Activated T-cell treated with anti-CD3 and anti-CD28 coated beads for 1 hour (primary cell): ENCODE measurements at places on chromosomes 2 and 18.

GRCh38 chr2:192139813-192140212 lies 54.9 kb downstream of the TMEFF2 start:
- DNase-seq: no peak

GRCh38 chr2:191500566-191500883 lies 177.4 kb upstream of the NABP1 start:
- no peak for DNase-seq

DNA sequence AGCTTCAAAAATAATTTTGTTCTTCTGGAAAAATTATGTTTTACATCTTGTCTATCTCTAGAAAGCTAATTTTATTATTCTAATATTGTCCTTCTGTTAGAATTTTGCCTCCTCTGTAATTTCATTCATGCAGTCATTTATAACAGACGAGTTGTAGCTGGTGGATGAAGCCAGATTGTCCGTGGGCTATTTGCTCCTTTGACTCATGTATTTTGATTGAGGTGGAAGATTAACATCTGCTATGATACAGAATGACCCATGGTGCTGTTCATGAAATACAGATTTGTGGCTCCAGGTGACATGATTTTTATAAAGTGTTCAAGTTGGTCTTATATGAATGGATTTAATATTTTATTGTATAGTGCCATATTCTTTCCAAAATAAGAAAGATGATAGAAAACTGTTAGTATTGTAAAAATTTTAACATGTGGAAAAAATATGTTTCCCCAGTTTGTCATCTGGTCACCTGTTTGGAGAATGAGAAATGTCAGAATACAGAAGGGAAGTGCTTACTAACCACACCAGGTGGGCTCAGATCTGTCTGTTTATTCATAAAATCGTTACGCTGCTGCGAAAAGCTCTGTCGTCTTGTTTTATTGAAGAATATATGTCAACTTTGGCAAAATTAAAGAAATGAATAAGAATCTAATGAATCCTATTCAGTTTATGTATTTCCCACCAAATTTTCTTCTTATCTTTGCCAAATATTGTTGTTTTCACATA lies 20.4 kb upstream of the L3MBTL4 start:
- DNase-seq: no peak

DNA sequence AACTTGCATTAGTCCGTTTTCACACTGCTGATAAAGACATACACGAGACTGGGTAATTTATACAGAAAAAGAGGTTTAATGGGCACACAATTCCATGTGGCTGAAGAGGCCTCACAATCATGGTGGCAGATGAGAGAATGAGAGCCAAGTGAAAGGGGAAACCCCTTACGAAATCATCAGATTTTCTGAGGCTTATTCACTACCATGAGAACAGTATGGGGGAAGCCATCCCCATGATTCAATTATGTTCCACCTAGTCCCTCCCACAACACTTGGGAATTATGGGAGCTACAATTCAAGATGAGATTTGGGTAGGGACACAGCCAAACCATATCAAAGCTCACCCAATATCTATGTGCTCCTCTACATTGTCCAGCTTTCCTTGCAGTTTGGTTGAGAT lies 16.0 kb upstream of the SERPINE2 start:
- DNase-seq: no peak

GRCh38 chr2:106020032-106020431 lies 174.1 kb downstream of the UXS1 start:
- no peak for DNase-seq

DNA sequence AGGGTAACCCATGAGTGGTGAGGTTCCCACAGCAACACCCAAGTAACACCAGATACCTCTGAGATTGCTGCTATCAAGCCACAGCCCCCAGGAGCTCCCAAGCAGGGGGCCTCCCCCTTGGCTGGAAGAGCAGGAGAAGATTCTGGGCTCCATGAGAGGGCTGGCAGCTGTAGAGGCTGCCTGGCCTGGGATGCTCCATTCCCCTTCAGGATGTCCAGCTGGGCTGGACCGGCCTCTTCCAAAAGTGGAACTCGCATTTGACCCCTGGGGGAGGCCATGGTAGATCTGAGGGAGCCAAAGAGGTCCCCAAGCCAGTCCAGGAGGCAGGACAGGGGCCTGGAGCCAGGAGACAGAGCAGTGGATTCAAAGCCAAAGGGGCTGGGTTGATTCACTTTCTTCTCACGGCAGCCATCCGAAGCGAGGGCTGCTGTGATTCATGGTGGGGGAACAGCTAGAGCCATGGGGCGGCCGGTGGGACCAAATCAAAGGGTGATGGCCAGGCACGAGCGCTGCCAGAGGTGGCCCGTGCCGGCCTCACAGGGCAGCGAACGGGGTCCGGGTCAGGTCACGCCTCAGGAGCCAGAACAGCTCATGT lies 95.3 kb upstream of the ID2 start:
- DNase-seq: no peak

DNA sequence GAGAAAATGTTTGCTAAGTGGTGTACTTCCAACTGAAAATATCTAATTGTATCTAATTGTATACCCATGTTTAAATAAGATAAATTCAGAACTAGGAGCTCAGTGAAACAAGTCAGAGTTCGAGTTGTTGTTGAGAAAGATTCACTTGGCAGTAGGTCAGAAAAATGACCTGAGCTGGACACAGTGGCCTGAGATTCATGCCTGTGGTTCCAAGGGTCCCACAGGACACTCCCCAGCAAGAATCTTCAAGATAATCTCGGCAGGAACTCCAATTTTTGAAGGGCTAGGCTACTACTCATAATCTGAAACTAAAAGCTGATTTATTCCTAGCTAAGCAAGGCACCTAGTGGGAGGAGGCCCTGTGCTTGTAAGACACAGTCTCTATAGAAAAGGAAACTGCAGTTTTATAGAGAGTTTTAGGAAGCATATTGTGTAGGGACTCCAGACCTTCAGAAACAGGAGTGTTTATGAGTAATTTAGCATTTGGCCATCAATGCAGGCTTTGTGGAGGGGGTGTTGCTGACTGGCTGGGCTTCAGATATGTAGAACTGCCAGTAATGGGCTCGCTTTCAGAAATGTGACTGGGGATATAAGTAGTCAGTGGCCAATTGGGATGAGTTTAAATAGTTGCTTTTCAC lies 43.2 kb downstream of the SP140 start:
- no peak for DNase-seq

DNA sequence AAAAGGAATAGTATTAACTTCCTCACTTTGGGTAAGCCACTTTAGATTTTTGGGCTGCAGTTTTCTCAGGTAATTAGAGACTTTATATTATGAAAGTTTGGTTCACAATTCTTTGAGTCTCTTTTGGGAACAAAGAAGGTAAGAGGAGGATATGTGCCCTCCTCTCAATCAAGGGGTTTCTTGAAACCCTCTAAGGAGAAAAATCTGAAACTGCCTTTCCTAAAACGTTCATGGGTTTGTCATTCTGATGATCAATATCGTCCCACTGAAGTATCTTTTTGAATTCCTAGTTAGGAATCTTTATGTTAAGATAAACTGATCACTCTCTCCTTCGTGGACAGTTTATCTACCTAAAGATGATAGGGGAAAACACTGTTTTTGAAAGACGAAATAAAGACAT lies 42.4 kb upstream of the AKAIN1 start:
- DNase-seq: no peak

- DNase-seq: no peak
Observed at GRCh38 chr2:173667415-173667814, 297.8 kb downstream of the SP3 start.

GRCh38 chr2:36633470-36634092 lies 35.6 kb upstream of the FEZ2 start:
- no peak for DNase-seq

DNA sequence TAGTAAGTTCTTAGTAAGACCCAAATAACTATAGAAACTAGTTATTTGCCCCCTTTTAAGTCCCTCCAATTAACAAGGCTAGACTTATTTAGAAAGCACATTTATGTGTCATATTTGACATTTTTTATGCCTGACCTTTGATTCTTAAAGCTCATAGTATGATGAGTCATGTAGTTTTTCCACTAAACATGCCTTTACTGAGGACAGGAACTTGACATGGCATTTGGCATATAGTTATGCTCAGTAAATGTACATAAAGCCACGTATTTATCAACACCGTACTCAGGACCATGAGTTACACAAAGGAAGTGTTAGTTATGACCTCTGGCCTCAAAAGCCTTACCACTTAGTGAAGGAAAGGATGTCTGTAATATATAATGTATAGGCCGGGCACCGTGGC lies 78.9 kb downstream of the GNAL start:
- DNase-seq: no peak

- DNase-seq: no peak
Observed at GRCh38 chr18:76499637-76500340, 4.7 kb upstream of the ZNF516 start.

- no peak for DNase-seq
Observed at GRCh38 chr2:215968499-215968898, 44.9 kb downstream of the MREG start.

- no peak for DNase-seq
Observed at GRCh38 chr18:56374007-56374655, 264.3 kb downstream of the TXNL1 start.

DNA sequence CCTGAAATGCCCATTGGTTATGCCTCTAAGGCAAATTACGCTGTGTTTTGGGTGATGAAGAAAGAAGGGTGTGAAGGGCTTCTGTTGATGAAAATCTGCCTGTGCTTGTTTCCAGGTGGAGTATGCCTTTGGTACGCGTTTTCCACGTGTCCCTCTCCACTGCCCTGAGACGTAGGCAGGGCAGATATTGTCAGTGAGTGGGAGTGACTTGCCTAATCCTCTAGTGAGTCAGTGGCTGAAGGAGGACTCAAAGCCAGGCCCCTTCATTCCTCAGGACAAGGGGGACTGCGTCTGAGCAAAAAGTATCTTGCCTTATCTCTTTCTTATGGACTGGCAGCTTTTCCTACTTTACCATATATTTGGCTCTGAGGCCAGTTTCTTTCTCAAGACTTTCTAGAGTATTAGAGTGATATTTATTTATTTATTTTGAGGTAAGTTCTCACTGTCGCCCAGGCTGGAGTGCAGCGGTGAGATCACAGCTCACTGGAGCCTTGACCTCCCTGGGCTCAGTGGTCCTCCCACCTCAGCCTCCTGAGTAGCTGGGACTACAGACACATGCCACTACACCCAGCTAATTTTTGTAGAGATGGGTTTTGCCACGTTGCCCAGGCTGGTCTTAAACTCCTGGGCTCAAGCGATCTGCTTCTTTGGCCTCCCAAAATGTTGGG lies 10.2 kb downstream of the RALB start:
- no peak for DNase-seq

GRCh38 chr2:20257411-20257810 lies 32.5 kb upstream of the SDC1 start:
- DNase-seq: no peak

DNA sequence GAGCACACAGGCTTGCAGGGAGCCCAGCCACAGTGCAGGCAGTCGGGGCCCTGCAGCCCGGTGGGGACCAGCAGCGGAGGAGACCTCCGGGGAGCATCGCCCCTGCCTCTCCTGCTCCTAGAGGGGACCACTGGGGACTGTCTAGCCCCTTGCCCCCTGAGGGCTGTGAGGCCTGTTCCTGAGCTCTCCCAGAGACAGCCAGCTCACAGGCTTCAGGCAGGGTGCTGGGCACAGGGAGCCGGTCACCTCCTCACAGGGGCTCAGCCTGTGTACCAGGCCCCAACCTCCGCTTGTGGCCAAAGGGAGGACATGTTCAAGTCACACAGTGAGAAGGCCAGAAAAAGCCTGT lies 3.5 kb upstream of the NMUR1 start:
- no peak for DNase-seq

- no peak for DNase-seq
Observed at GRCh38 chr2:162919111-162919510, 80.5 kb upstream of the KCNH7 start.

GRCh38 chr2:233358947-233359346 lies 4.7 kb downstream of the DGKD start:
- DNase-seq: no peak

DNA sequence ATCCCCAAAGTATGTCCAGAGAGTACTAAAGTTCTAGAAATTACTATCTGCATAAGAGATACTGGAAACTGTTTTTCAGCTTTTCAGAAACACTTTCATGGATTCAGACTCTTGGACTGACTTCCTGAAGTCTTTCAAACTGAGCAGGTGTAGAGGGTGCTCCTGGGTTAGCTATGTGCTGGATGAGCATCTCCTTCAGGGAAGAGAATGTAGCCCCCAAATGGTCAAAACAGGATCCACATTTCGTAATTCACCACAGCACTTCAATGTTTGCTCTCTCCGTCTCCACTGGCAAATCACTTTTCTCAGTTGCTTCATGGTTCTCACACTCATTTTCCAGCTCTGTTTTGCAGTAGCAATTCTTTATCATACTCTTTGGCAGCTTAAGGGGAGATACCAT lies 23.2 kb upstream of the SATB2 start:
- no peak for DNase-seq

DNA sequence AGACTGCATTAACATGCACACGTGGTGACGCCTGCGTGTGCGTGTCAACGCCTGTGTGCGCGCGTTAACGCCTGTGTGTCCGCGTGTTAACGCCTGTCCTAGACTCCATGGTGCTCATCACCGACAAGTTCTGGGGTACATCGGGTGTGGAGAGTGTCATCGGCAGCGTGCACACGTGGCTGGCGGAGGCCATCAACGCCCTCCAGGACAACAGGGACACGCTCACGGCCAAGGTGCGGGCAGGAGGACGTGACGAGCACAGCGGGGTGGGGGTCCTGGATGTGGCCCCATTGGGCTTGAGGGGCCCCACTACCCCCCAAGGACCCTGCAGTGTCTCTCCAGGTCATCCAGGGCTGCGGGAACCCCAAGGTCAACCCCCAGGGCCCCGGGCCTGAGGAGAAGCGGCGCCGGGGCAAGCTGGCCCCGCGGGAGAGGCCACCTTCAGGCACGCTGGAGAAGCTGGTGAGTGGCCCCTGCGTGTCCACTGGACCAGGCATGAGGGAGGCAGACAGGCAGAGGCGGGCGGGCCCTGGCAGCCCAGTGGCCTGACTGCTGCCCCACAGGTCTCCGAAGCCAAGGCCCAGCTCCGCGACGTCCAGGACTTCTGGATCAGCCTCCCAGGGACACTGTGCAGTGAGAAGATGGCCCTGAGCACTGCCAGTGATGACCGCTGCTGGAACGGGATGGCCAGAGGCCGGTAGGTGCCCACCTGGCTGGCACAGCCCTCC lies 29.2 kb downstream of the GPC1 start:
- no peak for DNase-seq

DNA sequence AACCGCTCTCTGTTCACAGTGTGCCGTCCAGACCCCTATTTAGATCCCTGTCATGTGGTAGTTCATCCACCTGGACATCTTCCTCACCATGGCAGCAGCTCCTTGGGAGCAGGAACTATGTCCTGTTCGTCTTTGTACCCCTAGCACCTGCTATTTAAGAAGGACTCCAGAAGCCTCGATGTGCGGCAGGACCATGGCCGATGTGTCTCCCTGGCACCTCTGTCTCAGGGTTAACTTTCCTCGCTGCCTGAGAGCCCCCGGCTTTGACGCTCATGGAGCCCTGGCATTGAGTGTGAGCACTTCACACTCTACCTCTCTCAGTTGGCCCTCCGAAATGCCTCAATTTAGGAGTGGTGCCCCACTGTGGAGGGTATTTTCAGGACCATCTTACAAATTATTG lies 152.0 kb downstream of the FAM210A start:
- no peak for DNase-seq
